ENCODE measurements at places on chromosomes 11 and 22.

- no peak for DNase-seq
Measured at GRCh38 chr11:45554230-45554967, 111.0 kb downstream of the CHST1 start.

DNA sequence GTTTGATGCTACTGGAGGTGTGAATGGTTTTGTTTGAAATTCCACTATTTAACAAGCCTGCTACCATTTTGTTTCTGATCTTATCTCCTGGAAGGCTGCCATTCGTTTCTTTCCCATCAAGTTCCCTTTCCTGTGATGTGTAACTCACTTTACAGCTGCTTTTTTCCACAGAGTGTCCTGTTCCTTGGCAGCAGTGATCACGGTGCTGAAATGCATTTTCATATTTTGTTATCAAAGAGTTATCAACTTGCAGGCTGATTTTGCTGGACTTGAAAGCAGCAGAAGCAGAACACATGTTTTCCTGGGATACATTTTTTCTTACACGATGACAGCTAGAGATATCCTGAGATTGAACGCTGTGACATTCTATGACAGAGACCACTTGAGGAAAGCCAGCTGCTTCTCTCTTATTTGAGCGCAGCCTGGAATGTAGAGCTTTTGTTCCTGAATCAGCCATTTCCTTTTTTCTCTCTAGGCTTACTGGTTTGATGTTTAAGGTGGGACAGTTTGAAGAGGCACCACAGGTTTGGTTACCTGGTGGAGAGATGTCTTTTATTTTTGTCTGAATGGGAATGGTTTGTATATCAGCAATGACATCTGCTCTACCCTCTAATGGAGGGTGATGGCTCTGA, 34.7 kb downstream of the PRR14L start:
- DNase-seq = no peak

DNA sequence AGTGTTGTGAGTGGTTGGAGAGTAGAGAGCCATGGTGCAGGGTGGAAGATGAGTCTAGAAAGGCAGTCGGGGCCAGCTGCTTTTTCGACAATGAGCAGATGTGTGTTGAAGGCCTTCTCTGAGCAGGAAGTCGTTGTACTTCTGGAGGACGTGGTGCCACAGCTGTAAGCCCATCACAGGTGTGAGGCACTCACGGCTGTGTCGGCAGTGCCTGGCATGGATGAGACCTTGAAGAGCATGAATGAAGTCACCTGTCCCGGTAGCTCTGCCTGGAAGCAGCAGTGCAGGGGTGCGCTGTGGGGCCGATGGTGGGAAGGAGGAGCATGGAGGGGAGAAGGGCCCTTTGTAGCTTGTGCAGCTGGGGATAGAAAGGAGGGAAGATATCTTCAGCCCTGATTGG, 165.2 kb downstream of the PKNOX2 start:
- DNase-seq = no peak

GRCh38 chr11:19802773-19803293, 90.2 kb downstream of the NAV2 start:
- no peak for DNase-seq

GRCh38 chr11:6083129-6083528, 24.4 kb upstream of the OR56B4 start:
- no peak for DNase-seq

GRCh38 chr11:44766972-44767278, 40.2 kb downstream of the TSPAN18 start:
- DNase-seq = no peak
